ENCODE measurements at places on chromosomes 4 and X.

- DNase-seq = no peak
These were observed 262.6 kb upstream of the RPS6KA3 start for GRCh38 chrX:20529301-20529700.

DNA sequence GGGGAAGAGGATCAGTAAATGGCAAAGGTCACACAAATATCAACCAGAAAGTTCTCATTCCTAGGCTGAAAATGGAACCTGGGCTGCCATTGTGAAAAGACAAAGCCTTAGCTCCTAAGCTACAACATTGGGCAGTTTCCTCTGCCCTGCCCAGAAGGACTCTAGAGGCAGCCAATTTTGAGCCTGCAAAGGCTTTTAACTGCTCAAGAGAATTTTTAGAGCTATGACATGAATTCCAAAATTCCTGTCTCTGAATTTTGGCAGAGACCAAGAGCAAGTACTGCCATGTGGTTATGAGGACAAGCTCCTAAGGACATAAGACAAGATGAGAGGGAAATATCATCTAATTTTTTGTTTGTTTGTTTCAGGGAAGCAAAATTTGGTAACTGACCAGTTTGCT lies 29.6 kb upstream of the IGFBP7 start:
- no peak for DNase-seq

GRCh38 chr4:134591326-134591725 lies 389.7 kb upstream of the PABPC4L start:
- no peak for DNase-seq

GRCh38 chr4:1458581-1458980 lies 52.3 kb upstream of the NKX1-1 start:
- DNase-seq = no peak

- DNase-seq = no peak
These were observed 74.4 kb downstream of the MTMR1 start for GRCh38 chrX:150767475-150768131.

DNA sequence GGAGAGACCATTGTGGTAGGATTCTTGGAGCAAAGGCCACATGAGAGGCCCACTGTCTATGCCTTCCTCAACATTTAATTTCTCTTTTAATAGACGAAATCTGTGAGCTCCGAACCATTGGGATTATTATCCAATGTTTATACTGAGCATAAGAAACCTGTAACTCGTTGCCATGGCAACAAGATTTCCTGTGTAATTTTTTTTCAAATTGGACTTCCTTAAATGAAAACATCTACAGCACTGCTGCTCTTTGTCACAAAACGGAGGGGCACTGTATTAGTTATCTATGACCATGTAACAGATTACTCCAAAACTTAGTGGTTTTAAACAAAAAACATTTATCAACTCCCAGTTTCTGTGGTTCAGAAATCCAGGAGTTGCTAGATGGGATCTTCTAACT lies 38.7 kb downstream of the PPP1R2C start:
- no peak for DNase-seq

GRCh38 chr4:143356493-143356892 lies 19.8 kb downstream of the GAB1 start:
- no peak for DNase-seq

Data from activated T-helper 1 cell treated with anti-CD3 and anti-CD28 coated beads, Interleukin-2, amount 50 U/mL, for 16 hours (primary cell).